ENCODE measurements at places on chromosomes 2 and 18. TPM values are rescaled to one million over a fixed set of nuclear protein-coding genes. Genes with fewer than 3 reads are reported as not detected.

DNA sequence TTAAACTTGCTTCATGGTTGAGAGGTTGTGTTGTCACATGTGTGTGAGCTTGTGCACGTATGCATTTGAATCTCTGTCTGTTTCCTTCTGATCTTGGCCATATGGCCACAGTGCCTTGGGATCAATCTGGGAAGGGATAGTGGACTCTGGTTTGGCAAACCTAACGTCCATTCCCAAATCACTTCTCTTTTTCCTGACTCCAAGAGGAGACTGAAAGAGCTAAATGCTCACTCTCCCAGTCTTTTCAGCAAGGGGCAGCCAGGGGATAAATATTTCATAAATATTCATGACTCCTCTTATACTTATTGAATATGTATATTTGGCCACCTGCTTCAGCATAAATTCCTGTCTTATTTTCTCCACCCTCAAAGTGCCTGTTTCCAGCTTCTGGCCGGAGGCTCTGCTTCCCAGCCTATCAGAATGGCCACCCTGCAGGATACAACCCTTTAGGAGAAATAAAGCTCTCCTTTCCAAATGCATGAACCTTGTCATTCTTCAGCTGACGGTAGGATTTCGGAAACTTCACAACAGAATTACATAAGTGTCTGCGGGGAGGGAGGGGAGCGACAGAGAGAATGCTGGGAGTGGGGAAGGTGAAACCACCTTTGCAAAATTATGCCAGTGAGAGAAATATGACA lies 112.2 kb upstream of the COPS8 start:
- DNase-seq = no peak
- no peaks in the 10 kb centered on the region for H3K27me3 ChIP-seq
- H3K4me3 ChIP-seq = no peak overlapping the region
- H3K36me3 ChIP-seq = no peaks in the 10 kb centered on the region
- H3K4me1 ChIP-seq = no peaks in the 10 kb centered on the region

GRCh38 chr2:45929674-45930395 lies 278.4 kb downstream of the PRKCE start:
- no peak overlapping the region for H3K4me3 ChIP-seq
- DNase-seq = no peak
- no peaks in the 10 kb centered on the region for H3K4me1 ChIP-seq

CD207 gene
- 0.19 TPM for total RNA-seq

EPC2 gene
- 53.1 TPM for total RNA-seq

GRCh38 chr18:22424565-22424963 lies 6.8 kb upstream of the CTAGE1 start:
- H3K27me3 ChIP-seq = no peaks in the 10 kb centered on the region
- no peak for DNase-seq
- no peak overlapping the region for H3K4me3 ChIP-seq
- H3K27ac ChIP-seq = no peak overlapping the region
- H3K4me1 ChIP-seq = no peaks in the 10 kb centered on the region

DNA sequence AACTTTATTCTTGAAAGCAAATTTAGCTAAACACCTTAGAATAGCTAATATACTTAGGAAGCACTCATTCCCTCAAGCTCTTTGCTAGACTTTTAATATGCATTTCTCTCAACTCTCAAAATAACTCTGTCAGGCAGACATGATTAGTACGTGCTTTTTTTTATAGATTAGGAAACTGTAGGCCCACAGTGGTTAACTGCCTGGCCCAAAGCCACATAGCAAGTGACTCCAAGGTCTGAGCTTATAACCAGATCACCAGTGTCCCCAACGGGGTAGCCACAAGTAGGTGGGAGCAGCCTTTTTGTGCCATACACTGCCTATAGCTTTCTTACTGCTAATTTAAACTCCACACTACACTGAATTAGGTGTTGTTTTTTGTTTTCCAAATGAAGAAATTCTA lies 576.8 kb downstream of the METTL4 start:
- no peak for DNase-seq
- no peaks in the 10 kb centered on the region for H3K36me3 ChIP-seq
- no peaks in the 10 kb centered on the region for H3K27me3 ChIP-seq
- no peak overlapping the region for H3K4me3 ChIP-seq
- H3K27ac ChIP-seq = no peak overlapping the region
- H3K4me1 ChIP-seq = no peaks in the 10 kb centered on the region

Data from testis (tissue), 5 donors.